ENCODE measurements at places on chromosomes 2 and 18. TPM values are rescaled to one million over a fixed set of nuclear protein-coding genes. Genes with fewer than 3 reads are reported as not detected.
A peak's percentile ranks its signal among the peaks of the same experiment; 100 is the strongest.

The NPAS2 gene
- not detected for total RNA-seq

GRCh38 chr2:82795446-82795845, 1663.6 kb downstream of the SUCLG1 start:
- no peak for DNase-seq

The PKDCC gene
- total RNA-seq, result 36.9 TPM

- no peak for DNase-seq
These were observed 394.5 kb upstream of the CHAC2 start for GRCh38 chr2:53373126-53373525.

- no peak for DNase-seq
These were observed 38.9 kb downstream of the ASB1 start for GRCh38 chr2:238465487-238466242.

The CPLX4 gene
- total RNA-seq, result not detected

GRCh38 chr2:439556-440402, 151.9 kb upstream of the ALKAL2 start:
- DNase-seq, result peak; percentile 40

All from G401 (cell line).